Brain microvascular endothelial cell (primary cell): ENCODE measurements at places on chromosomes 3 and 15.

GRCh38 chr3:124107104-124107890 lies 115.4 kb upstream of the ROPN1 start:
- no peak for DNase-seq

DNA sequence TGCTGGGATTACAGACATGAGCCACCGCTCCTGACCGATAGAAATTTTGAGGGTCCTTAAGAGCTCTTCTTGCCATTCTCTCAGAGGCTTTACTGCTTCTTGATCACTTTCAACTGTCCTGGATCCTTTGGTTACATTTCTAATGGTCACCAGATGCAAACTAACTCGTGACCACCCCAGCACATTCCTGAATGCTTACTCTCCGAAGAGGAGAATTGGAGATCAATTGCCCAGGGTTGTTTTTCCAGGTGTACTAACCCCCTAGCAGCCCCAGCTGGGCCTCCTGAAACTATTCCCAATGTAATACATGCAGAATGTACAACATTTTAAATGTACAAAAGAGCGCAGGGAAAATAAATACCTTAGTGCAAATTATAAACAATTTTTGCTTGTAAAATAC lies 65.1 kb upstream of the TBL1XR1 start:
- peak; percentile 11 for DNase-seq

- DNase-seq, result no peak
These were observed 75.3 kb downstream of the CYP19A1 start for GRCh38 chr15:51263116-51263515.

DNA sequence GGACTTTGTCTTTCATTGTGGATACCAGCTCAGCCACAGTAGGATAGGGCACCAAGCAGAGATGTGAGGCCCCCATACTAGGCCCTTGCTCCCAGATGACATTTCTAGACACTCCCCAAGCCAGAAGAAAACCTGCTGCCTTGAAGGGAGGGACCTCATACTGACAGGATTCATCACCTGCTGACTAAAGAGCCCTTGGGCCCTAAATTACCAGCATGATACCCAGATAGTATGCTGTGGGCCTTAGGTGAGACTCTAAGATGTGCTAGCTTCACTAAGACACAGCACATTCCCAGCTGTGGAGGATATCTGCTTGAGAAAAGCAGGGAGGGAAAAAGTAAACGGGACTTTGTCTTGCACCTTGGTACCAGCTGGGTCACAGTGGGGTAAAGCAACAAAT lies 324.0 kb downstream of the TBL1XR1 start:
- no peak for DNase-seq

DNA sequence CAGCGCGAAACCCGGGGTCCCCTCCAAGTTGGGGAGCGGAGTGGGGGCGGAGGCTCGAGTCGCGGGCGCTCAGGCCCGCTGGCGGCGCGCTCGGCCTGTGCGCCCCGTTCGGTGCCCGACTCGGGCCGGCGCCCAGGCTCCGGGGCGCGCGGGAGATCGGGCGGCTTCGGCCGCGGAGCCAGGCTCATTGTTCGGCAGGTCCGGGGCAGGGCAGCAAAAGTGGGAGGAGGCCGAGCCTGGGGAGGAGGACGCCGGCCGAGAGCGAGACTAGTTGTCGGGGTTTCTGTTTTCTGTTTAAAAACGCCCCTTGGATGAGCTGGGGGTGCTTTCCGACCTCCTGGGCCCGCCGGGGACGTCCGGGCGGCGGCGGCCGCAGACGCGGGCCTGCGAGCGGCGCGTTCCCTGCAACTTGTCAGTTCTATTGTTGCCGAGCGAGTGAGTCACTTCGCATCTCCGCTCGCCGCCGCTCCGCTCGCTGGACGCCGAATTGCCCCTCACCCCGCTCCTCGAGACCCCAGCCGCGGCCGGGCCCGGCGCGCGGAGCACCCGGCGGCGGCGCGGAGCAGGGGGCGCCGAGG lies 676 bp downstream of the TCF12 start:
- DNase-seq, result peak; percentile 51

DNA sequence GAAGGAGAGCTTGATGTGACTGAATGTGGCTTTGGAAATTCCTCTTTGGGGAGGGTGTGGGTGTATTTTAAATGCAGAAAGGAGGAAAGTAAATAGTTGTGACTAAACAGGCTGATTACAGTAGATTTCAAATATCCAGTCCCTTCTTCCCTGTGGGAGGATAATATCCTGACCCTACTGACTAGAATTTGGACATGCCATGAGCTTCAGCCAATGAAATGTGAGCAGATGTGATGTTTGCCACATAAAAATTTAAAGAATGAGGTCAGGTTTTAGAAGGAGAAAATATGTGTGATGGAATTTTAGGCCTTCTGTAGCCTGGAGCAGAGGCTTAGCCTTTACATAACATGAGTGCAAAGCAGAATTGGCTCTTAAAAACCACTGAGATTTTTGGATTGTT lies 1218.9 kb downstream of the ROBO2 start:
- DNase-seq, result peak; percentile 76

- DNase-seq, result no peak
These were observed 109.7 kb upstream of the HACD2 start for GRCh38 chr3:123694366-123695087.

- no peak for DNase-seq
These were observed 876.0 kb downstream of the EPHA3 start for GRCh38 chr3:89983449-89983848.

GRCh38 chr15:64854041-64854440 lies 12.3 kb downstream of the PLEKHO2 start:
- no peak for DNase-seq

DNA sequence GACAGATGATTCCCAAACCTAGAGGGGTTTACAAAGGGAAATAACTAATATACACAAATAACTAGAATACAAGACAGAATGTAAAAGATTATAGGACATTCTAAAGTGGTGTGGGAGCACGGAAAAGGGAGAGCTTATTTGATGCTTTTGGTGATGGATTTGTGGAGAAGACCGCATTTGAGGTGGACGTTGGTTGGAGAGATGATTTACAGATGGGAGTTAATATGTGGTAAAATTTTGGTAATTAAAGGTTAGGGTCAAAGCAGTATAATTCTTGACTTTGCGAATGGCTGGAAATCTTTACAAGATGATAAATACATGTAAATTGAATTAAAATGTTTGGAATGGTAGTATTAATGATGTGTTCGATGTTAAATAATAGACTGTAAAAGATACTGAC lies 1.2 kb downstream of the KNL1 start:
- no peak for DNase-seq

- no peak for DNase-seq
These were observed 43.6 kb upstream of the DIPK2A start for GRCh38 chr3:143928056-143928455.

- peak; percentile 41 for DNase-seq
These were observed 27.8 kb downstream of the SHQ1 start for GRCh38 chr3:72820415-72820814.

DNA sequence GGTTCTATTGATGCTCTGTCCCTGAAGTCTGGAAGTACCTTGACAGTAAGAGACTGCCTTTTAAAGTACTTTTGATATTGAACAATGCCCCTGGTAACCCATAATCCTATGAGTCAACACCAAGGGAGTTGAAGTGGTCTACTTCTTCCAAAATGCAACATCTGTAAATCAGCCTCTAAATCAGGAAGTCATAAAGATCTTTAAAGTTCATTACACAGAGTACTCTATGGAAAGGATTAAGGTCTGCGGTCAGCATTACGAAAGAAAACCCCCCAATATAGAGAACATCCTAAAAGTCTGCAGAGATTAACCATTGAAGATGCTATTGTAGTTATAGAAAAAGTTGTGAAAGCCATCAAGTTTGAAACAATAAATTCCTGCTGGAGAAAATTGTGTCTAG lies 52.7 kb upstream of the CMC1 start:
- no peak for DNase-seq

DNA sequence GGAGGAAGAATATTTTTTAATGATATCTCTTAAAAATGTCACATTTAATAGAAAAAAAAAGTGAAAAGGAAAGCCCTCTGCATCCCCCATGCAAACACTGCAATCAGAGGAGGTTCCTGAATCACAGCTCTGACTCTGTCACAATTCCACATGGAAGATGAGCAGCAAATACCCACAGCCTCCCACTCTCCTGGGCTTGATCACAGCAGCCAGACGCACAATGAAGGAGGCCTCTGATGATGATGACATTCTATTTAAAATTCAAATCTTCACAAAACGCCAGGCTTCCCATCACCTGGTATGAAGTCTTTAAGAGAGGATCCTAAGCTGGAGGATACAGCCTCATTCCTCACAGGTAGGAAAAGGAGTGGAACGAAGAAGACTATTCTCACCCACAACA lies 9.1 kb upstream of the DIS3L start:
- no peak for DNase-seq

DNA sequence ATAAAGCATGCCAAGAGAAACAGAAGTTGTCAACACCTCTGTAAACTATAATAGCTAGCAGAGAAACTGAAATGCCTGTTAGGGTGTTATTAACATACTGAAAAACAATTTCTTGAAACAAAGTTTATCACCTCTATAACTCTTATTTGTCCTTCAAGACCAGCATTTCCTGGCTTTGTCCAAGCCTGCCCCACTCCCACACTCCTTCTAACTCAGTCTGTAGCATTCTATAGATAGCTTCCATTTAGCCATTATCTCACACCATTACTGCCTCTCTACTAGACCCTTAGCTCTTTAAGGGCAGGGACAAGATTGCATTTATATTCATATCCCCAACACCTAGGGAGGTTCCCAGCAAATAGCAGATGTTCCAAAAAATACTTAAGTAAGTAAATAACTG lies 36.5 kb downstream of the GK5 start:
- DNase-seq, result no peak

GRCh38 chr3:51386852-51387229 lies 1.8 kb downstream of the MANF start:
- DNase-seq, result no peak

DNA sequence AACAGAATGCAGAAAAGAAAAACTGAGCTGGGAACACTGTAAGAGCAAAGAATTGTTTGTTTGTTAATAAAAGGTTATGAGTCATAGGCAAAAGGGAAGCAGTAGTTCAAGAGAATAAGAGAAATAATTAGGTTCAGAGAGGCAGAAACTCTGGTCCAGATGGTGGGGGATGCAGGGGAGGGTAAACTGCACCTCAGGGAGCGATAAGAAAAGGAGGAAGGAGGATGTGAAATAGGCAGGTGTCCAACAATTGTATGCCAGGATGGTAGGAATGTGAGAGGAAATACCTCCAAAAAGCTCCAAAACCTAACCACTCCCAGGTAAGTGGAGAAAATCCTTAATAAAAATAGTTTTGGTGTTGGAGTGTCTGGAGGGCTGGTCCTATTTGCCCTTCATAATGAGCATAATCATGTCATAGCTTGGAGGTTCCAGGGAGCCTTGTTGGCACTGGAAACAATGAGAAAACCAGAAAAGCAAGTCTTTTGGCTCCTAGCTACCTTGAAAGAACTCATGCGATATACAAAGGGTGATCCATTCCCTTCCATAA lies 405.4 kb upstream of the TBL1XR1 start:
- no peak for DNase-seq

DNA sequence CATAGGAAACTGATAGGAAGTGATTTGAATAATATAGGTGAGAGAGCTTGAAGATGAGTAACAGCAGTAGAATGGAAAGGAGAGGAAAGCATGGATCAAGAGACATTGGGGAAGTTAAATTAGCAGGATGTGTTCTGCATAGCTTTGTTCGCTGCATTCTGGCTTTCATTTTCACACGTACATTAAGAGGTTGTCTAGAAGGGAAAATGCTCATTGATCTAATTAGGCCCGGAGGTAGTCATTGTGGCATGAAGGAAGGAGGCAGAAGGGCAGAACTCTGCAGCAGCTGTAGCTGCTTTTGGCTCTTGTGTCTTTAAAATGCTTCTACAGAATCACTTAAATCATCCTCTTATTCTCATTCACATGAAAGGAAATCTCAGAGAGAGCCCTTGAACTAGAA lies 40.3 kb downstream of the KCNAB1 start:
- no peak for DNase-seq

DNA sequence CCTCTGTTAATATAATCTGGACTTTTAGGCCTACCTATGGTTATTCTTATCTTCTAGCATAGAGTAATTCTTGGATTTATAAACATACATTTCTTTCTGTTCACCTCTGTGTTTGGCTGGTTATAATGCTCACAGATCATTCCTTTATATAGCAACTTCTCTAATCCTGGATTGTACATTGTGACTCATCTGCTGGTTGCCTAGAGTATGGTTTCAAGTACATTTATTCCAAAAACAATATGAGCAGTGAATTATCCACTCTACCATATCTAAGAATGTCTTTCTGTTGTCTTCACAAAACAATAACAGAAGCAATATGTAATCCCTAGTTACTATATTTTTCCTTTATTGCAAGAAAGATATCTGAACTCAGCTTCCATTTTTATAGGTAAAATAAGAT lies 35.3 kb downstream of the FSIP1 start:
- peak; percentile 65 for DNase-seq

GRCh38 chr3:71245971-71246880 lies 337.3 kb downstream of the FOXP1 start:
- DNase-seq, result peak; percentile 54

DNA sequence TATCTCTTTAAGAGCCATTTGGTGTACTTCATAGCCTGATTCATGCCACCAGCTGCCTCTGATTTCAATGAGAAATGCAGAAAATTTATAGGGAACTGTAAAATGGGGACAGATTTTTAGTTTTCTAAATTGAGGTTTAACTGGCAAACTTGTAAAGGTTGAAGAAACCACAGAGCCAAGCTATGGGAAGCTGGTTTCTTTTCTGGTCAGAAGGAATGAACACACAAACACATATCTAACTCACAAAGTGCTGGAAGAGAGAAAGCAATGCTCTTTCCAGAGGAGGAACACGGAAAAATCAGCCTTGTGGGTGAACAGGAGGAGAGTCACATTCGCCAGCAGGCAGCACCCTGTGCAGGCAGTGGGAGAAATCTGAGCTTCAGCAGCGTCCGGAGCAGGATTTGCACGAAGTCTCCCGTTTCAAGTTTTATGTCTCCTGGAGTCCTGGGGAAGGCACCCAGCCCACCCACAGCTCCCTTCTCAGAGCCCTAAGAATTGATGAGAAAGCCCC lies 481 bp downstream of the MASP1 start:
- DNase-seq, result peak; percentile 24

DNA sequence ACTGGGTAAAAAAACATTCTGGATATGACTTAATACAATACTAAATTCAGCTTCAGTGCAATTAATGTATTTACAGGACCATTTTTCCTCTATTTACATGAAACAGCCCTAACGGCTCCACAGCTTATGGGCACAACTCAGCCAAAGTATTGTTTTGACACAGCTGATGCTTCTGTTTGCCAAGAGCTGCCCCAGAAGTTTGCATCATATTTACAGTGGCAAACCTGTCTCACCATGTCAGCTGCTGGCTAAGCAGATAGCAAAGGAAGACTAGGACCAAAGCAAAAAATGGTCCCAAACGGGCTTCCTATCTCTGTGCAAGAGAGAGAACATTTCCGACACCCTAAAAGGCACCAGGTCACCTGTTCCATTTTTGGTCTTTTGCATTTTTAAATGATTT lies 94.5 kb downstream of the ADAMTS9 start:
- no peak for DNase-seq

- DNase-seq, result peak; percentile 21
These were observed 13.9 kb downstream of the UPK1B start for GRCh38 chr3:119187266-119187665.

DNA sequence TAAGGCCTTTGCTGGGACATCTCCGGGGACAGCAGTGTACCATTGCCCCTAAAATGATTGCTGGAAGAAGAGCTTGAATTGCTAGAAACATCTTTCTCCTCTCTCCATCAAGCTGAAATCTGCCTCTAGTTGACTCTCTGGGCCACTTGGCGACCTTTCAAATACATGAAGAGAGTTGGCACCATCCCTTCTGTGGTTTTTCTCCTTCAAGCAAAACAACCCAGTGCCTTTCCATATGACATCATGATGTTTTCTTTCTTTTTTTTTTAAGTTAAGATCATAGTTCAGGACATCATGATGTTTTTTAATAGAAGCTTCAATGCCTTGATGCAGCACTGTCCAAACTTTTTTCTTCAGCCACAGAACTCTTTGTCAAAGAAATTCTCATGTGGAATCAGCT lies 144.0 kb upstream of the PTPRG start:
- DNase-seq, result peak; percentile 16
